Activated CD4-positive, alpha-beta T cell treated with anti-CD3 and anti-CD28 coated beads, Interleukin-2, amount 50 U/mL, for 4 hours (primary cell): ENCODE measurements at places on chromosomes 1 and 21.

GRCh38 chr1:27858072-27858948, 14.0 kb upstream of the THEMIS2 start:
- peak; percentile 86 for DNase-seq

- no peak for DNase-seq
These were observed 58.2 kb downstream of the ITSN1 start for GRCh38 chr21:33700491-33700890.

DNA sequence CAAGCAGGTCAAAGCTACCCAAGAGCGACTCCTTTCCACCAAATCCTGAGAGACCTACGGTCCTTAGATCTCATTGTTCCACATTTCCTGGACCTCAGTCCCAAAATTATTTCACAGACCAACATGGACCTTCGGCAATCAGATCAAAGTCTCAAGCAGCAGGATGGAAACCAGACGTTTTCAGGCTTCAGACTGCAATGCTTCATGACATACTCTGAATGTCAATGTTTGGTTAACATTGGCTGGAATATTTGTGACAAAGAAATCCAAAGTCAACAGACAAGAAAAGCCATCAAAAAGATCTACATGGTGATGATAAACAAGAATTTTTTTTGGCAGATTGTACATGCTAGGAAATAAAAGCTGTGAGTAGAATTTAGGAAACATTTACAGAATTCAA, 1057.3 kb downstream of the ADGRL2 start:
- no peak for DNase-seq

- no peak for DNase-seq
These were observed 112.2 kb downstream of the USP25 start for GRCh38 chr21:15841856-15842564.

GRCh38 chr1:115428676-115429075, 90.6 kb upstream of the NGF start:
- DNase-seq = no peak

DNA sequence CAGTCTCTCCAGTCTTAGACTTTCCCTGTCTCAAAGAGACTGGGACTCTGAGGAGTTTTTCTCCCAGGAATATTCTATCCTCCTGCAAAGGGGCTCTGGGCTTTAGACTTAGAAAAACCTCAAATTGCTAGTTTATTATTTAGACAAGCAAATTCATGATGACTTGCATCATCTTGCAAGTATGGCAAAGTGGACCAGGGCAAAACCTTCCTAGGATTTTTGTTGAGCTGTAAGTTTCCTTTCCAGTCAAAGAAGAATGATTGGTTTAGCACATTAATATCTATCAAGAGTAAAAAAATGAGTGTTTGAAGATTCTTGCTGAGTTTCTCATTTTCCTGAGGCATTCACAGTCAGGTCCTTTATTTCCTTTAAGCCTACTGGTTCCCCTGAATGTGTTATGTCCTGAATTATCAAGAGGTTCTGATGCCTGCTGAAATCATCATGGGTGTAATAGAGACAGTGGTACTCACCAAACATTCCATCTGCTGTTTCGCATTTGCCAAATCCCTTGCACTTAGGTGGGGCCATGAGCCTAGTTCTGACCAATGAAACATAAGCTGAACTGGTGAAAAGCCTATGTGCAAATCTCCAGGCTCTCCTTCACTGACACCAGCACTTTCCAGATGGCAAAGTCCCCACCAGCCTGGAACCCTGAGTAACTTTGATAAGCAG, 25.2 kb upstream of the SPAG17 start:
- no peak for DNase-seq

- no peak for DNase-seq
These were observed 123.9 kb downstream of the GLIS1 start for GRCh38 chr1:53615101-53615500.

DNA sequence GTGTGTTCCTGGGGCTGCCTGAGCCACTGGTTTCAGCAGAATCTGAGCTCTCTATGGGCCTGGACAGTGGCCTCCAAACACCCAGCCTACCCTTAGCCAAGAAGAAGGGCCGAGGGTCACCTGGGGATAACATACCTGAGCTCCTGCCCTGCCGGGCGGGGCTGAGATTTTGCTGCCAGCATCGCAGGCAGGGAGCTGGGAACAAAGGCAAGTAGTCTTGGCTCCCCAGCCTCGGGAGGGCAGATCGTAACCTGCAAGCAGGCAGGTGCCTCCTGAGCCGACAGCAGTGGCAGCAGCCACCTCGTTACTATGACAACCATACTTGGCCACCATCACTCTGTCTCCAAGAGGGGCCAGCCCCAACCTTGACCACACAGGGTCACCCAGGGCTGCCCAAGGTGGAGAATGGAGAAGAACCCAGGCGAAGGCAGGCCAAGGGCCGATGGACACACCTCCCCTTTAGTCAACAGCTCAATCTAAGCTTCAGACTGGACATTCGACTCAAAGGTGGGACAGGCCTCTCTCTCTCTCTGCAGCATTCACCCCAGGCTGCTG, 54.6 kb downstream of the TOMM20 start:
- no peak for DNase-seq

DNA sequence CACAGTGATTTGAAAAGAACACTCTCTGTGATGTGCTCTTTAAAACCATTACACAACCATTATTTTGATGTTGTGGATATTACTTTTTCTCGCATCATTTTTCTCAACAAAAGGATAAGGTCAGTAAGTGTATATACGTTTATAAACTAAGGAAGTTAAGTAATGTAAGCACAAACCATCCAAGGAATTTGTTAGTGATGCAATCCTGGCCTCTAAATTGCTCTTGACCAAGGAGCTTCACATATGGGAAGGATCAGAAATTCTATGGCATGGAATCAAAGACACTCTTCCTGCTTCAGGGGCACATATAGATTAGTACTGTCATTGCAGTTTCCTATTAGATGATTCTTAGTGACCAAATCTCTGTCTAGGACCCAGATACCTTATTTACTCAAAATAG, 3.6 kb upstream of the PPP2R5A start:
- DNase-seq = no peak

DNA sequence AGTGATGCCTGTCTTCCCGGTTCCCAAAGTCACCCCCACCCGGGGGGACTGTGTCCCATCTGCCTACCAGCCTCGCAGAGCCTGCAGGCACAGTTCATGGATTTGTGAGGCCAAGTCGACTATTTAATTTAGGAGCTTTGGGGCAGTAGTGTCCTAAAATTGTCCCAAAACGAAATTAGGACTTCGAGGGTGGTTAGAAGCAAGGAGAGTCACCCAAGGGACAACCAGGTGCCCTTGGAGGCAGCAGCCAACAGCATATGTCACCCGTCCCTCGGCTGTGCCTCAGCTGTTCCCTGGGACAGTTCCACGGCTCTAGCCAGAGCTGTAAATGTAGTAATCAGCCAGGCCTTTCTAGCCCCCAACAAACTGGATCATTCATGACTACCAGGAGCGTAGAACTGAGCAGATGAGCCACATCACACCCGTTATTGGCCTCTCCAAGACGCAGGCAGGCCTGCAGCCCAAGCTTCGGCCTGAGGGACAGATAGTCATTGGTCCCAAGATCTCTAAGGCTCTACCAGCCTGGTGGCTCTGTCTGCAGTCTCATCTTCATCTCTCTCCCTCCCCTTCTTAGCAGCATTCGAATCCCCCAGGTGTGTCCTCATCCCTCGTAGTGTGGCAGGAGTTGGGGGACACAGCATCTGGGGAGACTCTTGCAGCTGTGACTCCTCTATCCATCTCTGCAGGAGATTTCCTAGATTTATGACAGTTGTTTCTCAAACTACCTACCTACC, 2.9 kb downstream of the PAX7 start:
- DNase-seq = no peak

DNA sequence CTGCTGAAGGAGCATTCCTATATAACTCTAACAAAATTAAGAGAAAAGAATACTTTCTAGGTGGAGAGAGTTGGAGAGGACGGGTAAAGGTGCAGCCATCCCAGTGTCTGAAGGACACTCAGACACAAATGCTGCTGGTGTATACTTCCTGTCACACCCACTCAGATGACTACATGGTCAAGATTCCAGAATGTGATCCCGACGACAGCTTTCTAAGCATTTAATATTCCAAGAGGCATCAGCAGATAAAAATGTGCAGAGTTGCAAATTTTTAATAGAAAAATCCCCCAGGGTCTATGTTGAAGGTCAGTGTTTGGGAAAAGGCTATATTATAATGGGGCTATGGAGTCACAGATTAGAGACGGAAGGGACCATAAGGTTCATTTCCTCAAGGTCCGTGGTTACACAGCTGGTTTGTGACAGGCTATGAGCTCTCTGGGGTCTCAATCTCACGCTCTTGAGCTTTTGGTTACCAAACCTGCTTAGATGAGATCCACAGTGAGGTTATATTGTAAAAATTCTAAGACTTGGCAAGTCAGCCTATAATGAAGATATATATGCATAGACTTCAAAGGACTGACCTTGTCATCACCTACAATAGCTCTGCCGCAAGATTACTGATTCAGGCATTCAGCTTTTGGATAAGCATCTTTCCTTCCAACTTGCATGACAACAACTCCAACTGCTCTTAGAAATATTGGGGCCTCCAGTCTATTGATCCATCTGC, 35.1 kb downstream of the ZNF281 start:
- no peak for DNase-seq

DNA sequence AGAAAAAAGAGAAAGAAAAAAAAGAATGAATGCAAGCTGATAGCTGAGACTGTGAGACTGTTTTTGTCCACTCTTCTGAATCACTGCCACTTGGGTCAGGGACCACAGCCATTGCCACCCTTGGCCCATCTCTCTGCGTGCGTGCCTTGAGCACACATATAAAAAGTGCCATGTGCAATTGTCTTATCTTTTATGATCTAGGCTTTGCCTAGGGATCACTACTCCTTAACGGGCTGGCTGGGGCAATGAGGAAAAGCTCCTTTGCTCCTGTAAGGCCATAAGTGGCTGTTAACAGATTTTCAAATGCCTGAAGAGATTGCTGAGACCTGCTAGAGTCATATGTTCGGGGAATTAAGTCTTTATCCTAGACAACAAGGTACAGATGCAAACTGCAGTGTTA, 8.2 kb downstream of the SPATA46 start:
- no peak for DNase-seq

DNA sequence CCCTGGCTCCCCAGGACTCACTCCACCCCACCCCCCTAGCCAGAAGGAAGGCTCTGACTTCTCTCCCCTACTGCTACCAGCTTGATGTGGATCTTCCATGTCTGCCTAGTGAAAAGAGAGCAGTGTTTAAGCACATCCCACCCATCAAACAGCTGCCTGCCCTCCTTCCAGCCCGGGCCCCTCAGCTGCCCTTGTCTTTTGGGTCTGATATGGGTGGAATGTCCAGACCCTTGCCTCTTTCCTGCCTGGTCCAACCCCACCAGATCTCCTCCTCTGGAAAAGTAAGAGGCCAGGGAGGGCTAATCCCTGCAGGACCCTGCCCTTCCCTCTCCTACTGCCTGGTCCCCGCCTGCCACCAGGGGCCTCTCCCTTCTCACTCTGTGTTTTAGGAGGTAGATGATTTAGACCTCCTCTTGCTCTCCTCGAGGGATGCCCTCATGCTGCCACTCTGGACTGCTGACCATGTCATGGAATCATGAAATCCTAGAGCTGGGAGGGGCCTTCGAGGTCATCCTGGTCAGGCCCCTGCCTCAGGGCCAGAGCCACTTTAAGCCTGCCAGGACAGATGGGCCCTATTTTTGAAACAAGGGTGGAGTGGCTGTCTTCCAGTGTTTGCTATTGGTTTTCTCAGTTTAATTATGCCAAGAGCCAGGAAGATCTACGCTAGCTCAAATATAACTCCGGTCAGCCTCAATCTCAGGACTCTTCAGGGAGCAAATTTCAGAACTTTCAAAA, 15.8 kb upstream of the HSPG2 start:
- no peak for DNase-seq
